ENCODE measurements at places on chromosomes 12 and 14.

- peak; percentile 66 for DNase-seq
These were observed 693 bp downstream of the LRP10 start for GRCh38 chr14:22872033-22872832.

DNA sequence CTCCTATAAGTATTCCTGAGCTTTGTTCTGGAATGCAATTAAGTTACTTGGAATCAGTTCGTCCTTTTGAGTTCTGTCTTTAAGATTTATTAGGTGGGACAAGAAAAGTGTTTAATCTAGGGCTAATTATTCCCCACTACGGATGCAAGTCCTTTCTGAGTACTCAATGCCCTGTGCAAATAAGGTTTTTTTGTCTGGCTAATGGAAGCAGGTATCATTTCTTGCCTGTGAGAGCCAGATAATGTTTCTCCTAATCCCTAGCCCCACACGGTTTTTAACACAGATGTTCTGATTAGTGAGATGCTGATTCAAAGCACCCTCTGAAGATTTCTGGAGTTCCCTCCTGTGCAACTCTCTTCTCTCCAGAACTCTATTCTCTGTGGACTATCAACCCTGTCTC, 296.6 kb upstream of the PRICKLE1 start:
- DNase-seq: no peak

DNA sequence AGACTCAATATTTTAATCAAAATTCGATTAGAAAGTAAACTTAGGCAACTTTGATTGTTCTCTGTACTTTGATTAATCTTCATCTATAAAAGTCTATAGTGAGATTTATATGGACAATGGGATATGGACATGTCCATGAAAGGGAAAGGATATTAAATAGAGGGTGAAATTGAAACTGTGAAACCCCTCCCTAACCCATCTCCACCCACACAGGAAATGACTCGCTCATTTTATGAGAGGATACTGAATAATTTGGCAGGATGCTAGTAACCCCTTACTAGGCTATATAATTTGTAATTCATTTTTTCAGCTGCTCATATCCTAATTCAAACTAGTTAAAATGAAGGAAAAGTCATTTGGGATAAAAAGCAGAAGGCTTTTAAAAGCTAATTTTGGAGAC, 328.0 kb upstream of the ATP2B1 start:
- no peak for DNase-seq

- DNase-seq: no peak
These were observed 1323.3 kb downstream of the LRFN5 start for GRCh38 chr14:42929806-42930480.

- DNase-seq: no peak
These were observed 279.8 kb downstream of the AKAP6 start for GRCh38 chr14:32608857-32609256.

- DNase-seq: no peak
These were observed 325.0 kb upstream of the TBX3 start for GRCh38 chr12:115008929-115009328.

- no peak for DNase-seq
These were observed 150.3 kb downstream of the DPF3 start for GRCh38 chr14:72743626-72744025.

DNA sequence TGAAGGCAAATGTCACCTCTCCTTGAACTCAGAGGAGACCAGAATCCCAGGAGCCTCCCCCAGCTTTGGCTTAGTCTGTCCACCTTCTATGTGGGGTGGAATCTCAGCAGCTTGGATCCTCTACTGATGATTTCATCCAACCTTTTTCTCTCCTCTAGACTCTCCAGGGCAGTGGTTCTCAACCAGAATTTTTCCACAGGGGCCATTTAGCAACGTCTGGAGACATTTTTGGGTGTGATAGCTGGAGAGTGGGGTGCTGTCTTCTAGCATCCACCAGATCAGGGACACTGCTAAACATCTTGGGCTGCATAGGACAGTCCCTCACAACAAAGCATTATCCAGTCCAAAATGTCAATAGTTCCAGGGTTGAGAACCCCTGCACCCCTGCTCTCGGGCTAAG, 4.4 kb upstream of the DDX23 start:
- no peak for DNase-seq

DNA sequence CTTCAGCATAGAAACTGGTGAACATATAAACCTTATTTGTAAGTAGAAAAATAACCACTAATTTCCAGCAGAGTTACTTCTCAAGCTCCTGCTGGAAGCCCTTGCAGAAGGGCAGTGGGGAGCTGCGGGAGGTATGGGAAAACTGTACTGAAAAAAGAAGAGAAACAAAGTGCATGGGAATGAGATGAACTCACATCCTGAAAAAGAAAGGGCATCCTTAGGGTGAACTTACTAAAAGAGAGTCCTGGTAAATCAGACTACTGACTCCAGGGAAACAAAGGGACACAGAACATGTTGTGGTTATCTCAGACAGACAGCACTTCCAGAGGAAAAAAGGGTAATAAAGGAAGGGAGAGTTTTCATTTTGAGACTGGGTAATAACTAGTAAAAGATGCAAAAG, 515.1 kb downstream of the RPL10L start:
- DNase-seq: no peak

DNA sequence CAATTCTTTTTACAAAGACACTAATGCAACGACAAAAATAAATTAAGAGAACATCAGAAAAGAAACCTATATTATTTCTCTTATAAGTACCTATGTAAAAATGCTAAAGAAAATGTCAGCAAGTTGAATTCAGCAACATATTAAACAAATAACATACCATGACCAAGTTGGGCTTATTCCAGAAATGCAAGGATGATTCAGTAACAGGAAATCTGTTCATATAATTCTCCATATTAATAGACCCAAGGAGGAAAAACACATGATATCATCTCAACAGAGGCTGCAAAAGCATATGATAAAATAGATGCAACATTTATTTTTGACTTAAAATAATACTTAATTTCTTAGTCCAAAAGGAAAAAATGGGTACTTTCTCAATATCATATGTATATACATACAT, 25.1 kb upstream of the GPHB5 start:
- DNase-seq: no peak

DNA sequence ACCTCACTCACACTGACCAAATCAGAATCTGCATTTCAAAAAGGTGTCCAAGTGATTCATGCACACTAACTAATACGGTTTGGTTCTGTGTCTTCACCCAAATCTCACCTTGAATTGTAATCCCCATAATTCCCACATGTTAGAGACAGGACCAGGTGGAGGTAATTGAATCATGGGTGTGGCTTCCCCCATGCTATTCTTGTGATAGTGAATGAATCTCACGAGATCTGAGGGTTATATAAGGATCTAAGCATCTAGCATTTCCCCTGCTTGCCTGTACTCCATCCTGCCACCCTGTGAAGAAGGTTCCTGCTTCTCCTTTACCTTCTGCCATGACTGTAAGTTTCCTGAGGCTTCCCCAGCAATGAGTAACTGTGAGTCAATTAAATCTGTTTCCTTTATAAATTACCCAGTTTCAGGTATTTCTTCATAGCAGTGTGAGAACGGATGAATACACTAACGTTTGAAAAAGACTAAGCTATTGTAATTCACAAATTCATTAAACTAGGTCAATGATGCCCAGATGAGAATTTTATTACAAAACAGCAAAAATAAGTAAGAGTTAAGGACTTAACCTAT, 759.1 kb downstream of the GALC start:
- no peak for DNase-seq

DNA sequence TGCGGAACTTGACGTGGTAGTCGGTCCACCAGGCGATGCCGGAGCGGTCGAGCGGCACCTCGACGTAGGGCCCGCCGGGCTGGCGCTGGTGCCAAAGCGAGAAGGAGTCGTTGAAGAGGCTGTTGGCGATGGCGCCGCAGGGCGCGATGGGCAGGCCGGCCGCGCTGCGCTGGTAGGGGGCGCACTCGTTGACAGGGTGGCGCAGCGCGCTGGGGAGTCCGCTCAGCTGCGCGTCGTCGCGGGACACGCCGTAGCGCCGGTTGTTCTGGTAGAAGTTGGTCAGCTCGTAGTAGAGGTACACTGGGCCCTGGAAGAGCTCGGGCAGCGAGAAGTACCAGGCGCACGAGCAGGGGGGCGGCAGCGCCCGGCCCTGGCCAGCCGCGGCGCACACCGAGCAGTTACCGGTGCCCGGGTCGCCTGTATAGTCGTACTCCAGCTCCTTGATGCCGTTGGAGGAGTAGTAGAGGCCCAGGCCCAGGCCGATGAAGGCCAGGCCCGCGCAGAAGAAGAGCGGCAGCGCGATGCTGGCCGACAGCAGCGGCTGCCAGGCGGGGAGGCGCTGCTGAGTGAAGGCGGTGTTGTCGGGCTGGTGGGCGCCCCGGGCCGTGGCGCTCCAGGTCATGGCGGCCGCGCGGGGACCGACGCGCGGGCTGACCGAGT, 482 bp downstream of the TMEM30B start:
- DNase-seq: peak; percentile 81

GRCh38 chr12:34290381-34290995, 268.2 kb downstream of the ALG10 start:
- DNase-seq: no peak

All from stimulated activated CD4-positive, alpha-beta T cell treated with anti-CD3 and anti-CD28 coated beads, Interleukin-12 subunit alpha, Interleukin-12 subunit beta, amount 100 ng/mL, for 4 hours (primary cell).